Mesothelial cell of epicardium (in vitro differentiated cells): ENCODE measurements at places on chromosomes 4 and X. TPM values are rescaled to one million over a fixed set of nuclear protein-coding genes. Genes with fewer than 3 reads are reported as not detected.

DNA sequence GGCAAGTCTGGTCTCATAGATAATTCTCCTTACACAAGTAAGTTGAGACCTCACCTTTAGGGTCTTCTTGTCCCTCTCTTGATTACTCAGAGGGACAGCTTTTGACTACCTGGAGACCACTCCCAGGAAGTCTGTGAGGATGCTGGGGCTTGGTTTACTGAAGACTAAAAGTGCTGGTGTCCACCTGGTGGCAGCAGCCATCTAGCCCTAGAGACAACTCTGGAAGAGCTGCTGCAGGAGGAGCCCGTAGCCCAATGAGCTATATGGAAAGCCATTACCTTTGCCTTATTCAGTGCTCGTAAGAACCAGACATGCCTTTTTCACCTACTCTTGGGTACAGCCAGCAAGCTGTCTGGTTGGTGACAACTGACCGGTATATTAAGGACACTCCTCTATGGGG, 7.3 kb downstream of the FGFBP2 start:
- DNase-seq: no peak
- H3K4me1 ChIP-seq: no peaks in the 10 kb centered on the region
- no peak overlapping the region for H3K27ac ChIP-seq
- no peak overlapping the region for H3K4me3 ChIP-seq
- no peaks in the 10 kb centered on the region for H3K36me3 ChIP-seq

GRCh38 chr4:8435656-8436121, 4.8 kb downstream of the ACOX3 start:
- H3K36me3 ChIP-seq: no peaks in the 10 kb centered on the region
- peaks cover 68% of the 10 kb centered on the region for H3K4me1 ChIP-seq
- H3K27me3 ChIP-seq: no peaks in the 10 kb centered on the region
- H3K27ac ChIP-seq: peak overlapping the region; percentile 55
- peak overlapping the region; percentile 66 for H3K4me3 ChIP-seq

GRCh38 chr4:66633477-66633876, 911.8 kb downstream of the CENPC start:
- H3K4me3 ChIP-seq: no peak overlapping the region
- DNase-seq: no peak
- no peaks in the 10 kb centered on the region for H3K27me3 ChIP-seq
- peaks cover 5% of the 10 kb centered on the region for H3K4me1 ChIP-seq
- H3K27ac ChIP-seq: no peak overlapping the region

- no peak overlapping the region for H3K4me3 ChIP-seq
- H3K27me3 ChIP-seq: no peaks in the 10 kb centered on the region
- DNase-seq: no peak
Observed at GRCh38 chr4:120667102-120667501, 255.4 kb downstream of the PRDM5 start.

- H3K36me3 ChIP-seq: peaks cover 57% of the 10 kb centered on the region
- no peak overlapping the region for H3K27ac ChIP-seq
- no peaks in the 10 kb centered on the region for H3K4me1 ChIP-seq
- no peak for DNase-seq
- no peaks in the 10 kb centered on the region for H3K27me3 ChIP-seq
Observed at GRCh38 chr4:515251-515650, 16.2 kb downstream of the PIGG start.

DNA sequence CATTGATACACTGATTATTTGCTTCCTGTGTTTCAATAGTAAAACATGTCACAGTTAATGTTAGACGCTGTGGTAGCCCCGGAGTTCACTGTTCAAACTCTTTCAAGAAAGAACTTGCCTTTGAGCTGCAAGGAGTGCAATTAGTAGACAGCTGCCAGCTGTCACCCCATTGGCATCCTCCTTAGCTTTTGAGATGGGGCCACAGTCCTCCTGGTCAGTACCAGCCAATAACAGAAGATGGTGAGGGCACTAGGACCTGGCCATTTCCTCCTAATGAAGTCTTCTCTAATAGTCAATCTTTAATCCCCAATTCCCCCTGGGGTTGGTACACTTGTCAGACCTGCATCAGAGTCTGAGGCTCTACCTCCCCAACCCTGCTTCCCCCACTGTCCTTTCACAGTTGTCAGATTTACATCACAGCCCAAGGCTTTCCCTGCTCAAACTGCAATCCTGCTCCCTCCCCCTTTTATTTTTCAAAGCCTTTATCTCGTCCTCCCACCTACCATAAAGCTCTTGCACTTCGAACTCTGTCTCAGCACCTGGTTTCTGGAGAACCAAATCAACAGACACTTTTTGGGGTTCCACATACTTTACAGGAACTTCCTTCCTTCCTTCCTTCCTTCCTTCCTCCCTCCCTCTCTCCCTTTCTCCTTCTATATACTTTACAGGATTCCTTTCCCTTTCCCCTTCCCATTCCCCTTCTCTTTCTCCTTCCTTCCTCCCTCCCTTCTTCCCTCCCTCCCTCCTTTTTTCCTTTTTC, 182.0 kb downstream of the RASL11B start:
- peaks cover 16% of the 10 kb centered on the region for H3K4me1 ChIP-seq
- H3K27ac ChIP-seq: peak overlapping the region; percentile 66
- H3K36me3 ChIP-seq: no peaks in the 10 kb centered on the region
- H3K27me3 ChIP-seq: no peaks in the 10 kb centered on the region
- no peak for DNase-seq
- no peak overlapping the region for H3K4me3 ChIP-seq

DNA sequence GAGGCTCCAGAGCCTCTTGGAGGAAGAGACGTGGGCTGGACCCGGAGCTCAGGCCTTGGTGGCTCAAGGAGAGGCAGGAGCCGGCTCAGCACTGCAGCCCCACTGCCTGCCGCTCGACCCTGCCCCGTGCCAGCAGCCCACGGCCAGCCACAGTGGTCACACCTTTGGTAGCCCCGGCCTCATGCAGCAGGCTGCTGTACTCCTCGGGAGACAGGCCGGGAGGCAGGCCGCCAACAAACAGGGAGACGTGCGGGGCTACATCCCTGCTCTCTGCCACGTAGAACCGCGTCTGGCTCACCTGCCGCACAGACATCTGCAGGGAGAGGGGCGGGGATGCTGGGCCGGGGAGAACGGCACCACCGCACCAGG, 7.6 kb downstream of the DGKQ start:
- DNase-seq: no peak
- no peaks in the 10 kb centered on the region for H3K4me1 ChIP-seq
- peaks cover 22% of the 10 kb centered on the region for H3K27me3 ChIP-seq
- H3K4me3 ChIP-seq: no peak overlapping the region
- no peak overlapping the region for H3K27ac ChIP-seq
- peaks cover 2% of the 10 kb centered on the region for H3K36me3 ChIP-seq

DNA sequence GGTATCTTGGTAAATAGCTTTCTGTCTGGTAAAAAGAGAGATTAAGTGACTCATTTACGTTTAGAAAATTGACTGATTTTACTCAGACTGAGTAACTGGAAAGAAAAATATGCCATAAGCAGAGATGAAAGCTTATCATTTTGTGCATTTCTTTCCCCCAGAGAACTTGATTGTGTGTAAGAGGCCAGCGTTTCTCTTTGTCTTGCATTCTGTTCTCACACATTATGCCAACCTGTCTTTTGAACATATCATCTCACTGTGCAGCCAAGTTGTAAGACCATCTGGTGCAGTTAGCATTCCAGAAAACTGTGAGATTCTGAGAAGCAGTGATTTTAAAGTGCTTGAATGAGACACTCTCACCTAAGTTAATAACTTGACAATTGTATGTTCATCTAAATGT, 651.3 kb downstream of the TECRL start:
- H3K36me3 ChIP-seq: no peaks in the 10 kb centered on the region
- H3K4me1 ChIP-seq: no peaks in the 10 kb centered on the region
- DNase-seq: no peak

ITIH6 gene
- 0.25 TPM in 1 of 3 replicates, not detected in the others for total RNA-seq

- no peak for DNase-seq
- H3K27me3 ChIP-seq: no peaks in the 10 kb centered on the region
- H3K4me3 ChIP-seq: no peak overlapping the region
- H3K4me1 ChIP-seq: peaks cover 12% of the 10 kb centered on the region
Observed at GRCh38 chr4:82733636-82734035, 65.0 kb downstream of the SCD5 start.

DNA sequence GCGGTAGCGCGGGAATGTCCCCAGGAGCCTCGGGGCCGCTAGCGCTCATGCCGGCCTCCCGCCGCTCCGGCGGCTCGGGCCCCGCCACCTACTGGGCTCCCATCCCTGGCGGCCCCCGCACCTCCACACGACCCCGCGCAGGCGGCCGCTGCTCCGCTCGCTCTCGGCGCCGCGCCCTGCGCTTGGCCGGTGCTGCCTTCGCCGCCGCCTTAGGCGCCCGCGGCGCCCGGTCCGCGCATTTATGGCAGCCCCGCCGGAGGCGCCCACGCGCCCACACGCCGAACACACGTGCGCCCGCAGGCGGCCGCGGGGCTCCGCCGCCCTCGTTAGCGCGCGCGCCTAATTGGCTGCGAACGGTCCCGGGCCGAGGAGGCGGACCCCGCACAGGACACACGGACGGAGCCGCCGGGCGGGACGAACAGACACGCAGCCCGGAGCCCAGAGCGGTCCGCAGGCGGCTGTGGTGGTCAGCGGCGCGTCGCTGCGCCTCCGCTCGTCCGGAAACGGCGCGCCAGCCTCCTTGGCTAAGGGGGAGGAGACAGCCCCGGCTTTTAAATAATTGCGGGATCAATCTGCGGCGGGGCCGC, at the start of gene NKX1-1:
TSS of gene NKX1-1 (minus strand) at position 49 of the 587 bp plus-strand sequence. CDS start at position 49, 0 bp downstream.
- H3K27me3 ChIP-seq: peaks cover 78% of the 10 kb centered on the region
- no peak within 1 kb of the TSS for H3K4me3 ChIP-seq
- peaks cover 4% of the 10 kb centered on the region for H3K36me3 ChIP-seq
- H3K4me1 ChIP-seq: no peaks in the 10 kb centered on the region
- no peak within 1 kb of the TSS for H3K27ac ChIP-seq
- DNase-seq: no peak

FRMPD3 gene
- 0.29 to 0.42 TPM (median 0.38 TPM) in 3 replicates for total RNA-seq

DNA sequence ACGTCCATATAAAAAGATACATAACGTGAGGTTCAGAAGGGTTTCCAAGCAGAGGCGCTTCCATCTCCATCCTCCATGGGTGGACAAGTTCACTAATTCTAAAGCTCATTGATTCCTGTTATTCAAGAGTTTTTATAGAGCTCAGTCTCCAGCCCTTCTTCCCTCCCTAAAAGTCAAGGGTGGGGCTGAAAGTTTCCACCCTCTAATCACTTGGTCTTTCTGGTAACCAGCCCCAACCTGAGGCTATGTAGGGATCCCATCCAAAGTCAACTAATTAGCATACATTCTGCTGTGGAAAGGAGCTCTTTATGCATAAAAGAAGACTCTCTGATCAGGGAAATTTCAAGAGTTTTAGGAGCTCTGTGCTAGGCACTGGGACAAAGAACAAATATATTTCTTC, 46.9 kb upstream of the VEGFC start:
- no peaks in the 10 kb centered on the region for H3K36me3 ChIP-seq
- no peak overlapping the region for H3K27ac ChIP-seq
- no peak overlapping the region for H3K4me3 ChIP-seq
- no peaks in the 10 kb centered on the region for H3K27me3 ChIP-seq
- no peak for DNase-seq
- peaks cover 12% of the 10 kb centered on the region for H3K4me1 ChIP-seq

RAB9B gene
- 1.6 to 1.9 TPM (median 1.9 TPM) in 3 replicates for total RNA-seq

- H3K27ac ChIP-seq: peak overlapping the region; percentile 86
- peak overlapping the region; percentile 57 for H3K4me3 ChIP-seq
- H3K4me1 ChIP-seq: peaks cover 22% of the 10 kb centered on the region
- DNase-seq: no peak
- no peaks in the 10 kb centered on the region for H3K36me3 ChIP-seq
- no peaks in the 10 kb centered on the region for H3K27me3 ChIP-seq
Observed at GRCh38 chr4:73221734-73222133, 36.9 kb downstream of the ANKRD17 start.

DNA sequence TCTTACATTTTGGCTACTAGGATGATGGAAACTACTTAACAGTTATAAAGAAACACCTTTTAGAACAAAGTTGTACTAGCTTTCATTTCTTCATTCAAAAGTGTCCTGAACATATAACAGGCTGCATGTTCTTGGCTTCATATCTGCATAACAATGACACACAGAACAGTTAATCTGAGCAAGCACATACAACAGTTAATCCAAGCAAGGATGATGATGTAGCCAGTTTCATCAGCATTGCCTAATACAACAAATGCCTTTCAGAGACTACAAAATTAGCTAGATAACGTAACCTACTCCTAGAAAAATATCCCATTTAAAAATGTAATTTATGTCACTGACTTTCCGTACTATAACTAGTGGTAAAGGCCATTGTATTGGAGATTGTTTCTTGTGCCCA, 182.1 kb downstream of the SCFD2 start:
- H3K4me1 ChIP-seq: peaks cover 25% of the 10 kb centered on the region
- no peak overlapping the region for H3K27ac ChIP-seq
- no peak overlapping the region for H3K4me3 ChIP-seq
- DNase-seq: no peak
- peaks cover 4% of the 10 kb centered on the region for H3K36me3 ChIP-seq
- H3K27me3 ChIP-seq: no peaks in the 10 kb centered on the region

KLKB1 gene
- not detected in 3 replicates for total RNA-seq

DNA sequence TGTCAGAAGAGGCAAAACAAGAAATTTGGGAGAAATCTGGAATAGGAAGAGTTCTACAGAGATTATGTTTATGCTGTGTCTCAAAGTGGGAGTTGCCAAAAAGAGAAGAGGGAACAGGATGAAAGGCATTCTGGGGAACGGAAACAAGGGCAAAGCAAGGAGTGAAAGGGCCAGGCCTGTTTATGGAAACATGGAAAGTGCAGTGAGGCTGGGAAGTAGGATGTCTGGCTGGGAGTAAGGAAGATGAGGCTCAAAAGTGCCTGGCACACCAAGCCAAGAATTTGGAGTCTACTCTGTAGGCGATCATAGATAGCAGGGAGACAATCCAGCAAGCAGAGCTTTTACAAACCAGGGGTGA, 1.8 kb upstream of the CUL4B start:
- H3K4me3 ChIP-seq: peak overlapping the region; percentile 90
- H3K27me3 ChIP-seq: no peaks in the 10 kb centered on the region
- no peak for DNase-seq
- H3K36me3 ChIP-seq: no peaks in the 10 kb centered on the region

- H3K27ac ChIP-seq: no peak overlapping the region
- DNase-seq: no peak
- no peaks in the 10 kb centered on the region for H3K36me3 ChIP-seq
- no peaks in the 10 kb centered on the region for H3K27me3 ChIP-seq
- no peaks in the 10 kb centered on the region for H3K4me1 ChIP-seq
Observed at GRCh38 chrX:42384956-42385355, 393.0 kb downstream of the PPP1R2C start.

DNA sequence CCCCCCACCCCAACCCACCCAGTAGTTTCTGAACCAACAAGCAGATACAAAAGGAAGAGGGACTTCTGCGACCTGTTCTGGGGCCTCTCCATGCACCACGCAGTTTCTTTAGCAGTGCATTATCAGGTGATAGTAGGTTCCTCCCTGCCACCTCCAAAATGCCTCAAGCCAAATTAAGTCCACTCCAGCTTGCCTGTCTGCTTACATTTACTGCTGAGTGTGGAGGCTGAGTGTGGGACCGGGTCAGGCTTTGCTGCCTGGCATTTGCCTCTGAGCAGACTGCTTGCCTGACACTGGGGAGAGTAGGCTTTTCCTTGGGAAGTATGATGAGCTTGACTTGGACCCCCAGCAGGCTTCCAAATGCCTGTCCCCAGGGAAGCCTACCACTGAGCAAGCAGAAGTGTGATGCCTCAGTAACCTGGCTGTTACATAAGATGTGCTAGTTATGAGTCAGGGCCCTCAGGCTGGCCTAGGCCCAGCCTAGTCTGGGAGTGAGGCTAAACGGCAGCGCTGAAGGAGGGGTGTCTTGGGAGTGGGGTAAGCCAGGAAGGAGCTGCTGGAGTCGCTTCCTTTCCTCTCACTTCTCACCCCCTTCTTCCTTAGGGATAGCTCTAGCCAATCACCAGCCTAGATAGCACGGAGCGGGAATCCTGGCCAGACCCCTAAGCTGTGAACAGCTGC, 9.0 kb downstream of the TSC22D3 start:
- H3K36me3 ChIP-seq: no peaks in the 10 kb centered on the region
- DNase-seq: no peak
- H3K4me1 ChIP-seq: no peaks in the 10 kb centered on the region

GRCh38 chr4:140704964-140705363, 51.2 kb downstream of the TBC1D9 start:
- H3K27ac ChIP-seq: peak overlapping the region; percentile 19
- H3K4me3 ChIP-seq: no peak overlapping the region
- H3K4me1 ChIP-seq: peaks cover 42% of the 10 kb centered on the region
- peaks cover 27% of the 10 kb centered on the region for H3K36me3 ChIP-seq
- no peak for DNase-seq
